ENCODE measurements at places on chromosomes 2 and 18.

DNA sequence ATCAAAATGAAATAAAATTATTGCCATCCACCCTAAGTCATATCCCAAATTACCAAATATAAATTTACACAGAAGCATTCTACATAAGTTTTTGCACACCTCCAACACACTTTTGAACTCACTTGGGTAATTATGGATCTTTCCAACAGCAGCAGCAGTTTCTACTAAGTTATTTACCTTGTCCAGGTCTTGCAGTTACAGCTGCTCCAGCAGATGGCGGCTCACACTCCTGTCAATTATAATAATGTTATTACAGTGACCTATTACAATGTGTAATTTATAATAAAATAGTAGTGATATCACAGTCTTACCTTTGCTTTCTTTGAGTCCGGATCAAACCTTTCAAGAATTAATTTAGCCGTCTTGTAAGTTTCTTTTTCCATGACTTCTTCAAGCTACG, 37.9 kb downstream of the LNPK start:
- DNase-seq, result peak; percentile 9

- no peak for DNase-seq
Observed at GRCh38 chr2:224062481-224063297, 23.6 kb upstream of the SERPINE2 start.

DNA sequence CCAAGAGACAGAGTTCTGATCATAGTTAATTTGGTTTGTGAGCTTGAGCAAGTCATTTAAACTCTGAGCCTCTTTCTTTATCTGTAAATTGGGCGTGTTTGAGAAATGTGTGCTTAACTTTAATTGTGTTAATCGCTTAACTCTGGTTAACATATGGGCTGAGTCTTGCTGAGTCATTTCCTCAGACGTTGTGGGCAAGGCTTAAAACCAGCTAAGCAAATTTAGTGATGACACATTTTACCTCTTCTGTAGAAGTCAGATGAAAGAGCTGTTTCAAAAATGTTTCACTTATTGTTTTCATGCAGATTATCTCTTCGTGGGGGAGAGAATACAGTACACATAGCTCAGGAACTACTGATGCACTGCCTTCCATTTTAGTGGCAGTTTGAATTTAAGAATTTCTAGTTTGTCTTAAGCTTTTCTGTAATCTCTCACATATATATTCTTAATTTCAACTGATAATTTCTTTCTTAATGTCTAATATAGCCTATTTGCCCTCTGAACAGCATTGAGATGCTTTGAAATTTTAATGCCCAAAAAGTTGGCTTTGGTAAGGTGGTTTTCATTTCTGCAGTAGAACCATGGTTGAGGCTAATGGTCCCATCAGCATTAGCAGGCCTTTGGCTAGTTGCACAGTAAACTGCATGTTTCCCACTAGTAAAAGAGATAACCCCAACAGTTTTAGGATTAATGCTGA, 34.9 kb downstream of the RAB10 start:
- no peak for DNase-seq

DNA sequence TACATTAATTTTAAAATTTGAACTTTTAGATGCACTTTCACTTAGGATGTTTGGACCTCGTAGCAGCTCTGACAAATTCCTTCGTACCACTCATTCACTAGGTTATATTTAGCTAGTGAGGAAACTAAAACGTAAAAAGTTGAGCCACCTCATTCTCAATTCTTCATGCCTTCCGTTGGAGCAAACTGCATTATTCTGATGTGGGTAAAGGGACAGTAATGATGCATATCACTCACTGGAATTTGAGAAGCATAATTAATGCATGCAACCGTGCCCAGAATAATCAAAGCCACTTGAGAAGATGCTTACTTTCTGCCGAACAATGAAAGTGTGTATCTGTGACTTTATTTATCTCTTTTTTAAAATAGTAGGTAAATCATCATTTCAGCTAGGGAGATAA, 2.2 kb downstream of the CNOT9 start:
- no peak for DNase-seq

- no peak for DNase-seq
Observed at GRCh38 chr2:58521803-58522554, 280.9 kb upstream of the FANCL start.
